ENCODE measurements at places on chromosomes 5 and 9.

DNA sequence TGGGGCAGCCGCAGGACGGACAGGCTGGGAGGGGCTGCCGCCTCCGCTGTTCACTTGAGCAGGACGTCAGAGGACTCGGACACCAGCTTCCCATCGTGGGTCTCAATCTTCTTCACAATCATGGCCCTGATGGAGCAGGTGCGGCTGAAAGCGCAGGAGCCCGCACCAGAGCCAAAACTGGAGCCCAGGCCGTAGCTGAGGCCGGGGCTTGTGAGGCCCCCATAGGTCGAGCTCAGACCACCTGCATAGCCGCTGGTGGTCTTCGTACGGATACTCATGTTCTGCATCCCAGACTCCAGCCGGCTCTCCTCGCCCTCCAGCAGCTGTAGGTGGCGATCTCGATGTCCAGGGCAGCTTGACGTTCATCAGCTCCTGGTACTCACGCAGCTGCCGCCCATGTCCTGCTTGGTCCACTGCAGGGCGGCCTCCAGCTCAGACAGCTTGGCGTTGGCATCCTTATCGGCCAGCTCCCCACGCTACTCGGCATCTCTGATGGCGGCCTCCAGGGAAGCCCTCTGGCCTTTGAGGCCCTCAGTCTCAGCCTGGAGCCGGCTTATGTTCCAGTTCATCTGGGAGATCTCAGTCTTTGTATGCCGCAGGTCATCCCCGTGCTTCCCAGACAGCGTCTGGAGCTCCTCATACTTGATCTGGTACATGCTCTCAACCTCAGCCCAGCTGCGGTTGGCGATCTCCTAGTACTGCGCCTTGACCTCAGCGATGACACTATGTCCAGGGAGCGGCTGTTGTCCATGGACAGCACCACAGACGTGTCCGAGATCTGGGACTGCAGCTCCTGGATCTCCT is 43.7 kb upstream of the DEPDC1B start:
- no peak for DNase-seq

GRCh38 chr9:131714821-131715220 is 25.1 kb downstream of the RAPGEF1 start:
- no peak for DNase-seq

DNA sequence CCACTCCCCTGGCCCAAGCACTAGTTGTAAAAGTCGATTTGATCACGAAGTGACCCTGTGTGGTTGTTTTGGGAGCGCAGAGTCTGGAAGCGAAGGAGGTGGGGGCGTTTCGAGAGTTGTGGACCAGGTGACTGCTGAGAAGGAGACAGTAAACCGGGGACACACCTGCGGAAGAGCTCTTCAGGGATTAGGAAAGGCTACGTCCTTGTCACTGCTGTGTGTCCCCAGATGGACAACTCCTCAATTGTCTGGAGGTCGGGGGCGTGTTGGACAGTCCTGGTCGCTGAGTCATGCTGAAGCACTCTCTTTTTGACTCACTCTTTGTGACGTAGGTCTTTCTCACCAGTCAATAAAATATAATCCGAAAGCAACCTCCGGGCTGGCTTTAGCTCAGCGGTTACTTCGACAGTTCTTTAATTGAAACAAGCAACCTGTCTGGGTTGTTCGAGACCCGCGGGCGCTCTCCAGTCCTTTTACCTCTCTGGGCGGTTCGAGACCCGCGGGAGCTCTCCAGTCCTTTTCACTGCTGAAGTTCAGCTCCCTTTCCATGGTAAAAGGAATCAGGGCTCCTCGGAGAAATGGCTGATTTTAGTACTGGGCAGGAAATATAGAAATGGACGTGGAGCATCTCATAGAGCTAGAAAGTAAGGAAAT is 10.8 kb downstream of the ZMAT2 start:
- peak; percentile 98 for DNase-seq

GRCh38 chr5:35203403-35203802 is 26.9 kb downstream of the PRLR start:
- DNase-seq, result no peak

- DNase-seq, result no peak
These were observed 20.6 kb downstream of the TCOF1 start for GRCh38 chr5:150377964-150378694.

DNA sequence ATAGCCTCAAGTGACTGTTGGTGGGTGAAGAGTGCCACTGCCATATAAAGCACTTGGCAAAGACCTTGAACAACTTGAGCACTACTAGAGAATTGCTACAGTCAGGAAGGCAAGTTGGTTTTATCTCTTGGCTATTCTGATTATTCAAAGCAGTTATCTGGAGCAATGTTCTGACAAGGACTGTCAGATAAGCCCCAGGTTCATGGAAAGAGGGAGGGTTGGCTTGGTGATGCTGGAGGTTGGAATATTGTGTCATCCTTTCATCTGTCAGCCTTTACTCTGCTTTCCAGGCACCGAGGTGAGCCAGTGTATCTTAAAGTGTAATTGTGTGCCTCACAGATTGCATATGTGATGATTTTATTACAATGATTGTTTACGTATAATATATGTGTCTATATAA is 548.4 kb upstream of the ZNF608 start:
- no peak for DNase-seq
